Bronchial smooth muscle cell (primary cell): ENCODE measurements at places on chromosomes 12 and 14. TPM values are rescaled to one million over a fixed set of nuclear protein-coding genes. Genes with fewer than 3 reads are reported as not detected.

The KRT6C gene
- under 0.01 TPM in 1 of 2 replicates, not detected in the other for total RNA-seq

The ANG gene
- 3.9 and 5.2 TPM in 2 replicates for total RNA-seq

The OTOGL gene
- total RNA-seq, result 0.16 and 0.43 TPM in 2 replicates

The PMCH gene
- 0.16 TPM in 1 of 2 replicates, not detected in the other for total RNA-seq

The CD163L1 gene
- under 0.01 and 0.16 TPM in 2 replicates for total RNA-seq

The SENP1 gene
- 7.1 and 8.8 TPM in 2 replicates for total RNA-seq

The NID2 gene
- total RNA-seq, result 110 and 166 TPM in 2 replicates

The HPD gene
- 0.60 and 1.7 TPM in 2 replicates for total RNA-seq

The NELL2 gene
- total RNA-seq, result under 0.01 TPM in 1 of 2 replicates, not detected in the other

The IL23A gene
- 0.09 TPM in 1 of 2 replicates, not detected in the other for total RNA-seq

The IAPP gene
- total RNA-seq, result not detected in 2 replicates

The DPF3 gene
- 8.1 and 13.2 TPM in 2 replicates for total RNA-seq

The SCN8A gene
- total RNA-seq, result 6.3 and 13.6 TPM in 2 replicates

The FOXM1 gene
- total RNA-seq, result 1.3 and 2.0 TPM in 2 replicates

The PIP4K2C gene
- 7.9 and 11.8 TPM in 2 replicates for total RNA-seq

The TAS2R42 gene
- not detected in 2 replicates for total RNA-seq

The R3HDM2 gene
- 9.3 and 9.4 TPM in 2 replicates for total RNA-seq

The WNT1 gene
- not detected in 2 replicates for total RNA-seq

The ABCD2 gene
- total RNA-seq, result 0.09 and 0.16 TPM in 2 replicates
